ENCODE measurements at places on chromosomes 2 and 18.

- no peak for DNase-seq
Observed at GRCh38 chr2:237324405-237324831, 89.5 kb downstream of the COL6A3 start.

GRCh38 chr2:39893616-39894015, 114.6 kb upstream of the THUMPD2 start:
- DNase-seq = no peak

DNA sequence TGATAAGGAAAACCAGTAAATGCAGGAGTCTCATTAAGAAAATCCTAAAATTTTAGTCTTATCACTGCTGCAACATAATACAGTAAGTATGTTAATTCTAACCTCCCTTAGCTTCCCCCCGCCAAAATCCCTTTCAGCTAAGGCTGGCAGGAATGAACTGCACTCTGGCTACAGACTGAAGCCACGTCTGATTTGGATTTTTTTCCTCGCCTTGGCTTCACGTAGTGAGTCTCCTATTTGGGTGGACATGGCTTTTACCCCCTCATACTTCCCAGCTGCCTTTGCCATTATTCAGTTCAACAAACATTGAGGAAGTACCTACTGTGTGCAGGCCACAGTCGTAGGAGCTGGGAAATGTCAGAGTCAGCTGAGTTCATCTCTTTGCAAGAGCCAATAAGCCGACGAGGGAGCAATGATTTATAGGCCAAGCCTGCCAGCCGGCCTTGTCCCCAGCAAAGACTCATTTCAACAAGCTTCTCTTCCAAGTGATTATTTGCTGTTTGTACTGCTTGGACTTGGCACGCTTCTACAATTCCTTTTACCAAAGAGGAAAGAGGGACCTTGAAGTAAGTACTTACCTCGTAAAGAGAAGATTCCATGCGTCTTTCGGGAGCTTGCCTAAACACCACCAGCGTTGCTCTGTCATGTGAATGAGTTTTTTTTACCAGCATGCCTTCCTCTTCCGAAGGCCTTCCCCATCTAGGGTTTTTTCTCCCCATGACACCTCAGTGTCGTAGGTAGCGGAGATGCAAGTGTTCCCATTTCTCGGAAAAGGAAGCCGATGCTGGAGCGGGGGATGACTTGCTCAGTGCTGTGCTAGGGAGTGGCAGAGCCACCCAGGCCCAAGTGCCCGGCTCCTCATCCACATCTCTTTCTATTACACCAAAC, 138.6 kb downstream of the KLHL29 start:
- no peak for DNase-seq

DNA sequence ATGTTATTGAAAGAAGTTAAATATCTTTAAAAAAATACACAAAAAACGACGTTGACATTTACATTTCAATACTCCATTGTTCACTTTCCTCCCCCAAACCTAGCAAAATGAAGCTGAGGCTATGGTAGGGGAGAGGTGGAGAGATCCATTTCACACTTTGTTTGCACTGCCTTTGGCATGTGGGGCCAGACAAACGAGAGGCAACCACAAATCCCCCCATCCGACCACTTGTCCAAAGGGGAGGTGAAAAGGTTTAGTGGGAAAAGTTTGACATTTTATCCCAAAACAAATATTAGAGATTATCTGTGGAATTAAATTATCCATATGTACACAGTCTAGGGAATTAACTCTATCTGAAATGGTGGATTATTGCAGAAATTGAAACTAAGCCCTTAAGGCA, 261.7 kb upstream of the FIGN start:
- no peak for DNase-seq

DNA sequence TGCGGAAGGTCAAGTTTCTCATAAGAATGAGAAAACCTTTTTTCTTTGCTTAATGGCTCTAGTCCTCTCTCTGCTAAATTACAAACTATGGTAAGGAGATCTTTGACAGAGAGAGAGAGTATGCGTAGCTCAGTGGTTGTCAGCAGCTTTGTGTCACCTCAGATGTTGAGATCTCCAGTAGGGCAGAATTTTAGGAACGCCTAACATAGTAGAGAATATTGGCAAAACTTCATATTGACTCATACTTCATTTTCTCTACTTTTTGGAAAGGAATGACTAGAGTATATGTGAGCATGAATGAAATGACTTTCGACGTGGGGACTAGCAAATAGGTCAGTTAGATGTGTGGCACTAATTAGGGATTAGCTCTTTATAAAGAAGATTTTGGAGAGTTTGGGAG, 64.0 kb downstream of the WDR7 start:
- no peak for DNase-seq

GRCh38 chr2:105721991-105722511, 22.7 kb upstream of the NCK2 start:
- no peak for DNase-seq

Measured in erythroblast (primary cell).